ENCODE measurements at places on chromosomes 12 and 14. TPM values are rescaled to one million over a fixed set of nuclear protein-coding genes. Genes with fewer than 3 reads are reported as not detected.

The YBX3 gene
- 162 TPM for total RNA-seq

The ACACB gene
- 155 TPM for total RNA-seq

The ACRBP gene
- total RNA-seq: 0.99 TPM

The CIROP gene
- total RNA-seq: not detected

The TEX22 gene
- 0.20 TPM for total RNA-seq

The KRT82 gene
- total RNA-seq: 15.8 TPM

The HSPA2 gene
- 19.7 TPM for total RNA-seq

The PSMA6 gene
- total RNA-seq: 108 TPM

The GUCY2C gene
- 0.10 TPM for total RNA-seq

The PRIMA1 gene
- total RNA-seq: 0.99 TPM

The VPS37B gene
- 22.7 TPM for total RNA-seq

The SERPINA1 gene
- total RNA-seq: 11.1 TPM

The TNFAIP2 gene
- 41.3 TPM for total RNA-seq

The HSPB8 gene
- 26.8 TPM for total RNA-seq

The GALNT4 gene
- 8.0 TPM for total RNA-seq

The LALBA gene
- not detected for total RNA-seq

The BCL2L14 gene
- not detected for total RNA-seq

The NTN4 gene
- 9.4 TPM for total RNA-seq

The MORN3 gene
- 0.59 TPM for total RNA-seq

The C1S gene
- 99.0 TPM for total RNA-seq

The CBLN3 gene
- total RNA-seq: 1.8 TPM

The NKX2-8 gene
- total RNA-seq: not detected

The GARIN6 gene
- total RNA-seq: not detected

The WASHC3 gene
- 44.2 TPM for total RNA-seq

The WNT1 gene
- not detected for total RNA-seq

The SERPINA6 gene
- total RNA-seq: not detected

The ASCL1 gene
- not detected for total RNA-seq

The LHX5 gene
- not detected for total RNA-seq

The SUOX gene
- 6.8 TPM for total RNA-seq

The MSI1 gene
- 0.99 TPM for total RNA-seq

The MYF5 gene
- 3.5 TPM for total RNA-seq

The HPD gene
- not detected for total RNA-seq

The CDK17 gene
- 65.8 TPM for total RNA-seq

The KRT83 gene
- total RNA-seq: 18.8 TPM

The COX8C gene
- not detected for total RNA-seq

The RPGRIP1 gene
- total RNA-seq: 0.10 TPM

The DIO3 gene
- 1.7 TPM for total RNA-seq

The KCNJ8 gene
- 30.5 TPM for total RNA-seq

The CHD8 gene
- total RNA-seq: 50.4 TPM

The SIRT4 gene
- 3.3 TPM for total RNA-seq

The IL25 gene
- not detected for total RNA-seq

The NOXRED1 gene
- total RNA-seq: 0.10 TPM

The INF2 gene
- total RNA-seq: 25.7 TPM

The NRIP2 gene
- total RNA-seq: 0.79 TPM

The TAS2R42 gene
- total RNA-seq: not detected

The GPR135 gene
- total RNA-seq: 3.2 TPM

The HEATR5A gene
- 27.4 TPM for total RNA-seq

The KRT77 gene
- 110 TPM for total RNA-seq

The ADAM21 gene
- 0.10 TPM for total RNA-seq

The PRICKLE1 gene
- total RNA-seq: 34.7 TPM

The SLC24A4 gene
- total RNA-seq: 0.49 TPM

The FAM181A gene
- total RNA-seq: not detected

The DACT1 gene
- total RNA-seq: 24.3 TPM

The PGF gene
- 6.3 TPM for total RNA-seq

The SMCO2 gene
- not detected for total RNA-seq

Data from skin of body (tissue), 3 donors.